ENCODE measurements at places on chromosomes 6 and 20. TPM values are rescaled to one million over a fixed set of nuclear protein-coding genes. Genes with fewer than 3 reads are reported as not detected.

The KCNK5 gene
- 1.3 TPM for total RNA-seq

The OLIG3 gene
- not detected for total RNA-seq

The TTK gene
- 18.9 TPM for total RNA-seq

The NMBR gene
- not detected for total RNA-seq

The GRIK2 gene
- total RNA-seq: 0.39 TPM

The MRPL18 gene
- total RNA-seq: 84.8 TPM

The SERINC3 gene
- 89.6 TPM for total RNA-seq

The AIG1 gene
- 26.0 TPM for total RNA-seq

The PTCHD4 gene
- total RNA-seq: not detected

The CNPY3 gene
- 35.0 TPM for total RNA-seq

The SLPI gene
- total RNA-seq: 11.8 TPM

The HFE gene
- total RNA-seq: 10.1 TPM

The SLC17A1 gene
- total RNA-seq: not detected

The TCP11 gene
- not detected for total RNA-seq

The TSPYL4 gene
- total RNA-seq: 3.5 TPM

The ZNF165 gene
- total RNA-seq: 0.90 TPM

The BIRC7 gene
- 1.7 TPM for total RNA-seq

The CALHM6 gene
- not detected for total RNA-seq

The PFDN6 gene
- 113 TPM for total RNA-seq

The ACTL10 gene
- total RNA-seq: not detected

The SRMS gene
- total RNA-seq: not detected

The PBOV1 gene
- total RNA-seq: not detected

The SCRT2 gene
- total RNA-seq: not detected

The GPR6 gene
- total RNA-seq: not detected

The PXT1 gene
- total RNA-seq: not detected

The TNF gene
- not detected for total RNA-seq

The TMEM74B gene
- total RNA-seq: 3.7 TPM

The FAM217A gene
- not detected for total RNA-seq

The OOEP gene
- total RNA-seq: not detected

All from A549 treated with GW870086 at 1 μM for 4 hours (cell line).